Neural crest cell (in vitro differentiated cells): ENCODE measurements at places on chromosomes 12 and 14. TPM values are rescaled to one million over a fixed set of nuclear protein-coding genes. Genes with fewer than 3 reads are reported as not detected.
A peak's percentile ranks its signal among the peaks of the same experiment; 100 is the strongest.

Gene CCDC175
- 0.19 and 0.25 TPM in 2 replicates for total RNA-seq

Gene WNT5B
- total RNA-seq: 14.0 and 14.2 TPM in 2 replicates

Gene CLEC6A
- total RNA-seq: not detected in 2 replicates

Gene CNTN1
- total RNA-seq: 0.77 and 1.0 TPM in 2 replicates

Gene NID2
- 41.6 and 42.5 TPM in 2 replicates for total RNA-seq

Gene MORN3
- 0.57 and 0.63 TPM in 2 replicates for total RNA-seq

Gene KCNJ8
- total RNA-seq: 4.0 and 4.6 TPM in 2 replicates

Gene GARIN6
- not detected in 2 replicates for total RNA-seq

Gene CLEC1A
- not detected in 2 replicates for total RNA-seq

Gene PIWIL1
- not detected in 2 replicates for total RNA-seq

Gene FOXJ2
- 14.1 and 15.4 TPM in 2 replicates for total RNA-seq

Gene PCED1B
- total RNA-seq: 0.47 and 0.75 TPM in 2 replicates

Gene CLMN
- 7.7 and 8.9 TPM in 2 replicates for total RNA-seq

Gene SOAT2
- total RNA-seq: not detected in 2 replicates

- no peak overlapping the region for H3K4me3 ChIP-seq
- no peak for DNase-seq
- H3K36me3 ChIP-seq: no peaks in the 10 kb centered on the region
- H3K4me1 ChIP-seq: no peaks in the 10 kb centered on the region
- H3K27me3 ChIP-seq: peaks cover 33% of the 10 kb centered on the region
- no peak overlapping the region for H3K27ac ChIP-seq
Observed at GRCh38 chr14:92348154-92348553, 25.2 kb downstream of the SLC24A4 start.

DNA sequence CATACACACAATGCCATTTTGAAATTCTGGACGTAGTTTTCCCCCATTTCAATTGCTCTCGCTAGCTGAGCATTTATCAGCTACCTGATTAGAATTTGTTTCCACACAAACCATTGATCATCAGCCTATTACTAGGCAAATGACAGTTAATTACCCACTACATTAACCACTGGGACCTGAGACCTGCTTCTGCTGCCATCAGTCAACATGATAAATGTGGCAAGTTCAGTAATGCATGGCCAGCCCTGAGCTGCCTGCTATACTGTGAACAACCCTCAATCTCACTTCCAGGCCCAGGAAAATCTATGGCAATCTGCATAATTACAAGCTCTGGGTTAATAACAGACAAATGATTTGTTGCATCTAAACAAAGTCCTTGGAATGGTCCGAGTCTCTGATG, 43.5 kb downstream of the LMO3 start:
- DNase-seq: no peak
- no peak overlapping the region for H3K4me3 ChIP-seq
- no peak overlapping the region for H3K27ac ChIP-seq
- H3K4me1 ChIP-seq: peaks cover 11% of the 10 kb centered on the region

- peak overlapping the region; percentile 83 for H3K4me3 ChIP-seq
- H3K36me3 ChIP-seq: no peaks in the 10 kb centered on the region
- H3K4me1 ChIP-seq: peaks cover 23% of the 10 kb centered on the region
- DNase-seq: no peak
- peaks cover 24% of the 10 kb centered on the region for H3K27me3 ChIP-seq
Observed at GRCh38 chr12:132488127-132489077, 1.5 kb upstream of the FBRSL1 start.

- no peak for DNase-seq
- no peak overlapping the region for H3K4me3 ChIP-seq
Observed at GRCh38 chr14:59305231-59305630, 116.8 kb downstream of the DAAM1 start.

- no peaks in the 10 kb centered on the region for H3K27me3 ChIP-seq
- H3K36me3 ChIP-seq: no peaks in the 10 kb centered on the region
- no peak for DNase-seq
- peak overlapping the region; percentile 50 for H3K27ac ChIP-seq
- peaks cover 4% of the 10 kb centered on the region for H3K4me1 ChIP-seq
- peak overlapping the region; percentile 57 for H3K4me3 ChIP-seq
Observed at GRCh38 chr14:104299993-104300761, 161.8 kb downstream of the KIF26A start.

DNA sequence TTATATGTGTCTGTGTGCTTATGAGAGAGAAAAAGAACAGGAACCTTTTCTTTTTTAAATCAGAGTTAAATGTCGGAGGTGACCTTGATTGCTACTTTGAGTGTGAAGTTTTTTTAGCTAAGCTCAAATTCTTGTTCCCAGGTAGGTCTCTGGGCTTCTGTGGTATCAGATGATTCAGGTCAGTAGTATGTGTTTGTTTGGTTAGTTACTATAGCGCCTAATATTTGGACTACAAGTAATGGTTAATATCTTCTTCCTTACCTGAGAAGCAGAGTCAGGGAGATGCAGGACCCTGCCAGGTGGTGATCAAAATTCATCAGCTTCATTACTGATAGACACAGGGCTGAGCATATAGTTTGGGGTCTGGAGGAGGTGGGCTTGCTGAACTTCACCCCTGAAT, 30.8 kb downstream of the ADCK1 start:
- no peak overlapping the region for H3K4me3 ChIP-seq
- no peak for DNase-seq
- H3K36me3 ChIP-seq: no peaks in the 10 kb centered on the region
- peak overlapping the region; percentile 50 for H3K27ac ChIP-seq

- H3K27me3 ChIP-seq: no peaks in the 10 kb centered on the region
- no peak overlapping the region for H3K4me3 ChIP-seq
- H3K36me3 ChIP-seq: peaks cover 5% of the 10 kb centered on the region
- no peak for DNase-seq
- no peaks in the 10 kb centered on the region for H3K4me1 ChIP-seq
Observed at GRCh38 chr12:18581232-18581962, 156.4 kb downstream of the PLCZ1 start.

DNA sequence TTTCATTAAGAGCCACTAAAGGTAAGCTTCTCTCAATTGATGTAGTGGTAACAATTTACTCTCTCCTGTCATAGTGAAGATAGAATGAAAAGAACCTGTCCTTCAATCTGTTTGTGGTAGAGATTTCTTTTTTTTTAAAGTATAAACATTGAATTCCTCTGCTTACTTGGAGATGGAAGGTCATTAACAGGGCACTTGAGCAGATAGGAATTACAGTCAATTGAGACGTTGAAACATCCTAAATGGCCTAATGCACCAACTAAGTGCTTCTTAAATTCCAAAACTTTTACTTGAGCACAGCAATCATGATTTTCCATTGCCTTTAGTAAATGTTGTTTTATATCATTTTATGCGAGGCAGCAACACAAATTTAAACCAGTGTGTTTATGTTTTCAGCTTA, 241.4 kb downstream of the FOXG1 start:
- peaks cover 5% of the 10 kb centered on the region for H3K36me3 ChIP-seq
- peaks cover 2% of the 10 kb centered on the region for H3K27me3 ChIP-seq
- DNase-seq: no peak
- no peak overlapping the region for H3K4me3 ChIP-seq
- H3K27ac ChIP-seq: no peak overlapping the region

DNA sequence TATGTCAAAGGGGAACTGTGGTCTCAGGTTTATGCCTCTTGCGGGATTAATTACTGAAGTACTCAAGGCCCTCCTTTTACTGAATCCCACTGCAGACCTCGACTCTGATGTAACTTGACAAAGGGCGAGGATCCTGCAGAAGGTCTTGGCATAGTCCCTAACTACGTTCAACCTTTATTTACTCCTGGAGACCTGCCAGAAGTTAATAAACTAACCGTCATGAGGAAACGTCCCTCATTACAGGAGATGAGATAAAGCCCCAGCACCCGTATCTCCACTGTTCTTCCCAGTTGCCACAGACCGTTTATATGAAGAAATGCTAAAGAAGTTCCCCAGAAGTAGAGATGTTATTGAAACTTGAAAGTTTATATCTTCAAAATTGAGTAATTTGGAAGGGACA, 190.9 kb downstream of the ETV6 start:
- peaks cover 19% of the 10 kb centered on the region for H3K36me3 ChIP-seq
- H3K27ac ChIP-seq: no peak overlapping the region
- no peaks in the 10 kb centered on the region for H3K4me1 ChIP-seq
- no peak for DNase-seq
- H3K27me3 ChIP-seq: no peaks in the 10 kb centered on the region

GRCh38 chr12:27001663-27002062, 12.5 kb downstream of the TM7SF3 start:
- no peaks in the 10 kb centered on the region for H3K27me3 ChIP-seq
- no peak overlapping the region for H3K4me3 ChIP-seq
- no peak overlapping the region for H3K27ac ChIP-seq

GRCh38 chr14:90023176-90023896, 38.5 kb upstream of the KCNK13 start:
- peaks cover 9% of the 10 kb centered on the region for H3K4me1 ChIP-seq
- peak overlapping the region; percentile 84 for H3K27ac ChIP-seq
- no peak for DNase-seq
- H3K27me3 ChIP-seq: no peaks in the 10 kb centered on the region
- H3K36me3 ChIP-seq: peaks cover 34% of the 10 kb centered on the region

DNA sequence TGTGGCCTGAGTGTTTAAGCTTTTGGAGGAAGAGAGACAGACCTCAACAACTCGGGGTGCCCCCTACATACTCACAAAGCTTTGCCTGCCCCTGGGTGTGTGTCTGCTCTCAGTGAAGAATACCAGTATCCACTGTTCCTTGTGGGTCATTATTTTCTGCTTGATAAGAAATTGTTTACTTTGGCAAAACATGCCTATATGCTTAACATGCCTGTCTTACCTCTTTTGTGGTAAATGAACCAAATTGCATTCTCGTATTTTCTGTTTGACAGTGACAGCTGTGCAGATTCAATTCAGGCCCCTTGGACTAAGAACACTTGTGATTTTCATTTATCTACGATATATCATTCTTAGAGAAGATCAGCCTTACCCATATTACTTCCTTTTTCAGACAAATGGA, 50.6 kb upstream of the REP15 start:
- H3K27me3 ChIP-seq: no peaks in the 10 kb centered on the region
- no peak overlapping the region for H3K27ac ChIP-seq
- H3K4me1 ChIP-seq: no peaks in the 10 kb centered on the region
- peaks cover 10% of the 10 kb centered on the region for H3K36me3 ChIP-seq

GRCh38 chr14:74245292-74245691, 6.0 kb downstream of the VSX2 start:
- H3K27me3 ChIP-seq: peaks cover 78% of the 10 kb centered on the region
- no peak for DNase-seq
- H3K27ac ChIP-seq: no peak overlapping the region
- H3K4me1 ChIP-seq: peaks cover 9% of the 10 kb centered on the region

DNA sequence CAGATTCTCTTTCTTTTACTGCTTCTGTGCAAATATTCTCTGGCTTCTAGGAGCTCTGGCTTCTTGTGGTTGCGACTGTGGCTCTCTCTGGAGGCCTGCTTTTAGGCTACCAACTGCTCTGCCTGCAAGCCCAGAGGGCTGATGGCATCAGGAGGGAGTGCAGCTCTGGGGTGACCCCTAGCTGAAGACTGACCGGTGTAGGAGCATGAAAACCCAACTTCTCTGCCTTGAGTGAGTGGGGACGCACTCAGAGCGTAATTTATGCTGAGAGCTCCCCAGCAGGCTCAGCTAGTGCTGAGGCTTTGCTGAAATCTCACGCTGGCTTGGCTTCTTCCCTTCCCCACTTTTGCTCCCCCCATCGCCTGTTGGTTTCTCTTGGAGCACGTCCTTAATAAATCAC, 29.9 kb upstream of the RBM19 start:
- H3K4me3 ChIP-seq: no peak overlapping the region
- peaks cover 97% of the 10 kb centered on the region for H3K27me3 ChIP-seq
- no peak for DNase-seq
- no peak overlapping the region for H3K27ac ChIP-seq
- no peaks in the 10 kb centered on the region for H3K36me3 ChIP-seq

DNA sequence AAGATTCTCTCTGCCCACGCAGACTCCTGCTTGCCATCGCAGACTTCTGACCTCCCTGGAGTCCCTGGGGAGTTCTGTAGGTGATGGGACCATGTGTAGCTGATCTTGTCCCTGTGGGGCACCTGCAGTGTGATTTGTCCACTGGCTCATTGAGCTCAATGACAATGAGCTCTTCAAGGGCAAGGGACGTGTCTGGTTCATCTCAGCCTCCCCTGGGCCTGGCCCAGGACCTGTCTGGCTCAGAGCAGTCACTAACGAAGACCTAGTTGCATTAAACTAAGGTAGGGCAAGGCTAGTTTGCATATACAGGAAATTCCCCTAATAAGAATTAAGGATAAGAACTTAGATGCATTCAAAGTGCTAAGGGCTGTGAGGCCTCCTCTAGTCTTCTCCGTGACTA, 245.5 kb upstream of the NOS1 start:
- no peak overlapping the region for H3K4me3 ChIP-seq
- no peak overlapping the region for H3K27ac ChIP-seq
- H3K27me3 ChIP-seq: peaks cover 27% of the 10 kb centered on the region
- DNase-seq: no peak

- H3K4me1 ChIP-seq: peaks cover 17% of the 10 kb centered on the region
- peak overlapping the region; percentile 0 for H3K27ac ChIP-seq
- no peak for DNase-seq
- no peak overlapping the region for H3K4me3 ChIP-seq
- no peaks in the 10 kb centered on the region for H3K36me3 ChIP-seq
- H3K27me3 ChIP-seq: no peaks in the 10 kb centered on the region
Observed at GRCh38 chr12:89461190-89461589, 63.4 kb downstream of the GALNT4 start.

GRCh38 chr12:122089077-122089476, 10.5 kb downstream of the MLXIP start:
- no peaks in the 10 kb centered on the region for H3K27me3 ChIP-seq
- peak overlapping the region; percentile 94 for H3K27ac ChIP-seq
- peak overlapping the region; percentile 65 for H3K4me3 ChIP-seq
- H3K36me3 ChIP-seq: peaks cover 4% of the 10 kb centered on the region
- peaks cover 43% of the 10 kb centered on the region for H3K4me1 ChIP-seq
- DNase-seq: no peak

- H3K4me3 ChIP-seq: no peak overlapping the region
- no peaks in the 10 kb centered on the region for H3K4me1 ChIP-seq
- H3K36me3 ChIP-seq: no peaks in the 10 kb centered on the region
- no peaks in the 10 kb centered on the region for H3K27me3 ChIP-seq
- no peak overlapping the region for H3K27ac ChIP-seq
Observed at GRCh38 chr14:104714066-104714465, 10.0 kb upstream of the ADSS1 start.

- H3K4me1 ChIP-seq: peaks cover 7% of the 10 kb centered on the region
- H3K4me3 ChIP-seq: no peak overlapping the region
- H3K27ac ChIP-seq: no peak overlapping the region
- peaks cover 2% of the 10 kb centered on the region for H3K36me3 ChIP-seq
Observed at GRCh38 chr14:67961676-67962075, 142.1 kb downstream of the RAD51B start.

GRCh38 chr14:84065811-84066210, 1464.1 kb upstream of the FLRT2 start:
- H3K4me3 ChIP-seq: no peak overlapping the region
- no peaks in the 10 kb centered on the region for H3K27me3 ChIP-seq
- H3K27ac ChIP-seq: no peak overlapping the region
- H3K4me1 ChIP-seq: peaks cover 4% of the 10 kb centered on the region
- no peak for DNase-seq
- H3K36me3 ChIP-seq: no peaks in the 10 kb centered on the region

DNA sequence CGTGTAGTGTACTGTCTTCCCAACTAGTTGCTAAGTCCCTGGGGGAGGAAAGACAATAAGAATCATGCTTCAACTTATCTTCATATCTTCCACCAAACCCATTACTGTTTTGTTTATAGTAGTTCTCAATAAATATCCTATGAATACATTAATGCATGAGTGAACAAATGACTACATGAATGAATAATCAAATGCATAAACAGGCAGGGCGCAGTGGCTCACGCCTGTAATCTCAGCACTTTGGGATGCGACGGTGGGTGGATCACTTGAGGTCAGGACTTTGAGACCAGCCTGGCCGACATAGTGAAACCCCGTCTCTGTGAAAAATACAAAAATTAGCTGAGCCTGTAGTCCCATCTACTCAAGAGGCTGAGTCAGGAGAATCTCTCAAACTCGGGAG, 32.1 kb upstream of the NR2C1 start:
- H3K4me3 ChIP-seq: no peak overlapping the region
- peaks cover 21% of the 10 kb centered on the region for H3K36me3 ChIP-seq
- no peak overlapping the region for H3K27ac ChIP-seq
